ENCODE measurements at places on chromosomes 4 and X. TPM values are rescaled to one million over a fixed set of nuclear protein-coding genes. Genes with fewer than 3 reads are reported as not detected.

The RAB39B gene
- 20.9 TPM for total RNA-seq

GRCh38 chrX:125826774-125827451 lies 339.2 kb downstream of the DCAF12L2 start:
- no peak for DNase-seq

- no peak for DNase-seq
Observed at GRCh38 chr4:47474799-47475198, 10.3 kb upstream of the ATP10D start.

GRCh38 chr4:67933038-67933437 lies 30.3 kb downstream of the TMPRSS11A start:
- DNase-seq = no peak

- no peak for DNase-seq
Observed at GRCh38 chrX:2261831-2262667, 238.7 kb downstream of the DHRSX start.

DNA sequence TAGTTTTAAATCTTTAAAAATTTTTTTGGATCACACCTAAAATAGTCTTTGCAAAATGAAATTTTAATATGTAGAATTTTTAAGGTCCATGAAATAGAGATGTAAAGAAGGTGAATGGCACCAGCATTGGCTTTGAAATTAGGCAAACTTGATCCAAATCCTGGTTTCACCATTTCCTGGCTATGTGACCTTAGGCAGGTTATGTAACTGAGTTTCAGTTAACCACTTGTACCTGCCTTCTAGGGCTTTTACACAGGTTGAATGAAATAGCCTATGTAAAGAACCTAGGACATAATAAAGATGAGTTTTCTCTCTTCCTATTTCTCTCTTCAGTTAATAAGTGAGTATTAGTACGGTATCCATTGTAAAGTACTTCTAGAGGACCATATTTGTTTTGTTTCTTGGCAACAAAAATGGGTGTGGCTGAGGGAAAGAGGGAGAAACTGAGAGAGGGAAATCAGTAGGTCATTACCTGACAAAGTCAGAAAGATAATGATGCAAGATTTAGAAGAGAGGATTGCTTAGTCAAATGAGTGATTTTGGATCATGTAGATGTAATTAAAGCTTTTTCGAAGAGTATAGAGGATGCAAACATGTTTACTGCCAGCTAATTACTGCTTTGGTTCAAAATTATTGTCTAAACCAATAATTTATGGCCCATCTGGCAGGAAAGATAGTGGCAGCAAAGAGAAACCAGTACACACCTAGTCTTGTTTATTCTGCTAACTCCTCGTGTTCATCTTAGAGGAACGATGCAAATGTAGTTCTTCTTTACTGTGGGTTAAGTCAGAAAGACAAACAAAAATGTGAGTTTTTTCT lies 81.9 kb downstream of the PDLIM5 start:
- no peak for DNase-seq

- no peak for DNase-seq
Observed at GRCh38 chr4:36133086-36133485, 111.2 kb downstream of the ARAP2 start.

DNA sequence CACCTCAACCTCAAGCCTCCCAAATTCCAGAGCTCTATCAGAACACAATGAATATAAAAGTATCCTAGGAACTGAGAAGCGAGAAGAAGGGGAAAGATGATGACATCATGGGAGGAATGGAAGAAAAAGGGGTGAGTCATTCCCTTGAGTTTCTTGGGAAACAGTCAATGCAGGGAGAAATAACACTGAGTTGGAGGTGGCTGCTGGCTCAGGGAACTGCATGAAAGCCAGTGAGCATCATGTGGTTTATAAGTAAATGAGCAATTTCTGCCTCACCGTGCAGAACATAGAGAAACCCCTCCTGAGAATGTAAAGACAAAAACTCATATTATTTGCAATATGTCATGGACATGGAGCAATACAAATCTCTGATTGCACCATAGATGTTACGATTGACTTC lies 73.3 kb downstream of the SHOX start:
- no peak for DNase-seq

Data from glutamatergic neuron (in vitro differentiated cells).